Activated CD4-positive, alpha-beta T cell treated with anti-CD3 and anti-CD28 coated beads for 4 hours (primary cell): ENCODE measurements at places on chromosomes 16 and 17.

DNA sequence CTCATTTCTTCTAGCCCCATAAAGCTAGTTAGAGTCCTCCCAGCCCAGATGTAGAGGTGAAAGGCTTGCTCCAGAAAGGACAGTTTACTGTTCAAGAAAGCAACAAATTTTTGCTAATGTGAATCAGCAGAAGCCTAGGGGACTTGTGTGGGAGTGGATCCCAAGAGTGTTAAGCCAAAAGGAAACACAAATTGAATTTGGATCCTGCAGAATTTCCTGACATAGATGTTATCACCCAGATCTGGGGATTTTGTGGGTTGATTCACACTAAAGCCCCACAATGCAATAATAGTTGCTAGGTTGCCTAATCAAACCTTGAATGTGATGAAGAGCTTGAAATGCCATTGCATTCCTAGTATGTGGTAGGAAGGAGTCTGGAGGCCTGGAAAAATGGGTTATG, 135.2 kb upstream of the HS3ST3A1 start:
- no peak for DNase-seq

- no peak for DNase-seq
Observed at GRCh38 chr17:62787366-62787765, 20.7 kb downstream of the MARCHF10 start.

DNA sequence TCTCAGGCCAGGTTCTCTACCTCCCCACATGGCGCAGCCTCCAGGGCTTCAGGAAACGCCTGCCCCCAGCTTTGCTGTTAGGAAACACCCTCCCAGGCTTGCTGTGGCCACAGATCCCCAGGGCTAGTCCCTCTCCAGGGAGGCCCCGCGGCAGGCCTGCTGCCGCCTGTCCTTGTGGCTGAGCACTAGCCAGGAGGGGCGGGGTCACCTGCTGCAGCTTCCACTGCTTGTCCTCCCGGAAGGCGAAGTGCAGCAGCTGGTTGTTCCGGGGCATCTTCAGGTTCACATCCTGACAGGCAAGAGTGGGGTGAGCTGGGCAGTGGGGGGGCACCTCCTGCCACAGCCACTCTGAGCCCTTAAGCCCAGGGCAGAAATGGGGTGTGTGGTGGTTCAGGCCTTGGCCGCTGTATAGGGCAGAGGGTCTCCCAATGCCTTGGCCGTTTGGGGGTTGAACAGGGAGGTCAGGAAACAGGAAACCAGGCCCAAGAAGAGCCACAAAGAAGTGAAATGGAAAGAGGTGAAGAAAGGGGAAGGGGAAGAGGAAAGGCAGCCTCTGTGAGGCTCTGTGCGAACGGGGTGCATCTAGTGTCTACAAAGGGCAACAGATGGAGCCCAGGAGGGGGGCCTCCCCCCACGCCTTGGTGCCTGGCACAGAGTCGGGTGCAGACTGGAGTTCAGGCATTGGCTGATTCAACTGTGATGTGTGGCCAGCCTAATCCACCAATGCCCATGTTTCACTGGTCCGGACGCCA, 2.0 kb downstream of the ROGDI start:
- no peak for DNase-seq

- DNase-seq: no peak
Observed at GRCh38 chr16:57697896-57698537, 3.4 kb downstream of the DRC7 start.

DNA sequence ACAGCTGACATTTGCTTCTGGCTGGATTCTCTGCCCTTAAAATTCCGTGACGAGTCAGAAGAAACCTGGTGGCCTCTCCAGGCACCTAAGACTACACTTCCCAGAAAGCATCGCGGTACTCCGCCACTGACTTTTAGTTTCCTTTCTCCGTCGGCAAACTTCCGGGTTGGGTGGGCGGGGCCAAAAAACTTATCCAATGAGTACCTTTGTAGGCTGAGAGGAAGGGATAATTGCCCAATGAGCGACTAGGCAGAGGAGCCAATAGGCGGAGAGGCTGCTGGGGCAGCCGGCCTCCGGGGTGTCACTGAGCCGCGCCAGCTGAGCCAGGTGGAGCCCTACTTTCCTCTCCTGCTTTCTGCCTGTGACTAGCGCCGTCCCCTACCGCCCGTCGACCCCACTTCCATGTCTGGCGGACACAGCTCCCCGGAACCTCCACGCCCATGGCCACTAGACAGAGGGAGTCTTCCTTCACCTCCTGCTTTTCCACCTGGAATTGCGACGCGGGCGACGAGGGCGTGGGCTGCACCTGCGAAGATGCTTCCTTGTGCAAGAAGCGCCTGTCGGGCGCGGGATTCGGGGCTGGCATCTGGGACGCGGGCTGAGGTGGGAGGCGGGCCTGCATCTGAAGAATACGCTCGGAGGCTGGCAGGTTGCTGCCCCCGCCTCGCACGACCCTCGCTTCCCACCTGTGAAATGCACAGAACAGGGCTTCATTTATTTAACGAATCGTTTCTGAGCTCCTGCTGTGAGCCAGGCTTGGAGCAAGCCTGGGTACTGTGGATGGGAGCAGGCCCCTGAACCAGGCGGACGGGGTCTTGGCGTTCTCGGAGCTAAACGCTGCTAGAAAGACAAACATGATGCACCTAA, 16.5 kb upstream of the ARHGAP17 start:
- DNase-seq: peak; percentile 90

DNA sequence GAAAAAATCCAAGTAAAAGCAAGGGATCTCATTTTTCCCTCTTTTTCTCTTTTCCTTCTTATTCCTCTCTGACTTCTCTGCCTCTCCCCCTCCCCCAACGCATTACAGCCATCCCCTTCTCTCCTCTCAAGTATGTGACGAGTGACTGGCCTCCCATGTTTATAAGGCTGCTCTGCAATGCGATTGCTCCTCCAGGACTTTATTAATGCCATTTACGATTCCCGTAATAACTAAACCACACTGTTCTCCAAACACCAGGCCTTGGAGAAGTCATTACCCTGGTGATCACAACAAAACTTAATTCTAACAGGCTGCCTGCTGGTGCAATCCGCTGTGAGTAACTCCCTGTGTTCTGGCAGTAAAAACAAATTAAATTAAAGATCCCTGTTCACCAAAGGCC, 88.8 kb downstream of the HS3ST3B1 start:
- no peak for DNase-seq

GRCh38 chr17:3529817-3530741, 27.5 kb downstream of the TRPV3 start:
- DNase-seq: no peak

- no peak for DNase-seq
Observed at GRCh38 chr16:81526935-81527334, 82.3 kb downstream of the CMIP start.
